ENCODE measurements at places on chromosomes 5 and 9.

DNA sequence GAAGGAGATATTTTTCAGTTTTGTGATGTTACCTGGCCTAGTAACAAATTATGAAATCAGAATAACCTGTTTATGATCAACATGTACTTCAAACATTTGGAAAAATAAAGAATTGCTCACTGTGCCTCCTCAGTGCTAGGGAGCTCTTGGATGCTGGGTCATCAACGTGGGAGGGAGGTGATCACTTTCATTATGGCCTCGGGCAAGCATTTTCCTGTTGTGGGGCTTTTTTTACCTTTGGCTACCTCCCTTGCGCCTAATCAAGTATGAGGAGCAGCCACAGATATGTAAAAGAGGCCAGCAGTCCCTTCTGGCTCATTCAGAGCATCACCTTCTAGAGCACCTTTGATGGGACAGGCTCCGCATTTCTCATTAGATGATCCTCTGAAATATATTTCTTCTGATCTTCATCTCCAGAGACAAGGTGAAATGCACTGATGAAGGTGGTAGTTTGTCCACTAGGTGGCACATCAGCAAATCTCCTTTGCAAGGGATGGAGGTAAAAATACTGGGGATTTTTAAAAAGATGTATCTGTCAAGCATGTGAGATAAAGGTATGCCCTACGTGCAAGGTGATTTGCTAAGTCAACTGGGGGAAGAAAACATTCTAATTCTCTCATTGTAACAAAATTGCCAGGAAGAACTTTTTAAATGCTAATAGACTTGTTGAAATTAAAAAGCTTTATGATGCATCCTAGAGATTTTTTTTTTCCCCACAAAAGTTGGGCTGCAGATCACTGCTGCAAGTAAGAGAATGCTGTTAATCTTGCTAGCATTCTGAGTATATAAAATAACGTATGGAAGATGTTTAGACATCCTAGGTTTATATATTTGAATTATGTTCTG is 218.2 kb downstream of the MAST4 start:
- no peak for DNase-seq

DNA sequence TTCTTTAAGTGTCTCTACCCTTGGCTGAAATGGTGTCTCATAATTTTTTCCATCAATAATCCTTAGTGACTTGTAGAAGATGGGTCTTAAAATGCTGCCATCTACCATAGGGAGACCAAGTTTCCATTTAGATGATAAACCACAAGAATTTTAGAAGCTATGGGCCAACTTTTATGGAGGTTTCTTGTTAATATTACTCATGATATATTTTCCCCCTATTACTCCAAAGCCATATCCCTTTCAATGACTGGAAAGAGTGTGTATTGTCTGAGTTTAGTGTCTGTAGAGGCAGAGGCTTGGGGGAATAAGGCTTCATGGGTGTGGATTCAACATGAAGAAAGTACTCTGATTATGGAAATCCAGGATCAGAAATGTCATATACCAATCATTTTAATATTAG is 507.3 kb upstream of the TNC start:
- no peak for DNase-seq

DNA sequence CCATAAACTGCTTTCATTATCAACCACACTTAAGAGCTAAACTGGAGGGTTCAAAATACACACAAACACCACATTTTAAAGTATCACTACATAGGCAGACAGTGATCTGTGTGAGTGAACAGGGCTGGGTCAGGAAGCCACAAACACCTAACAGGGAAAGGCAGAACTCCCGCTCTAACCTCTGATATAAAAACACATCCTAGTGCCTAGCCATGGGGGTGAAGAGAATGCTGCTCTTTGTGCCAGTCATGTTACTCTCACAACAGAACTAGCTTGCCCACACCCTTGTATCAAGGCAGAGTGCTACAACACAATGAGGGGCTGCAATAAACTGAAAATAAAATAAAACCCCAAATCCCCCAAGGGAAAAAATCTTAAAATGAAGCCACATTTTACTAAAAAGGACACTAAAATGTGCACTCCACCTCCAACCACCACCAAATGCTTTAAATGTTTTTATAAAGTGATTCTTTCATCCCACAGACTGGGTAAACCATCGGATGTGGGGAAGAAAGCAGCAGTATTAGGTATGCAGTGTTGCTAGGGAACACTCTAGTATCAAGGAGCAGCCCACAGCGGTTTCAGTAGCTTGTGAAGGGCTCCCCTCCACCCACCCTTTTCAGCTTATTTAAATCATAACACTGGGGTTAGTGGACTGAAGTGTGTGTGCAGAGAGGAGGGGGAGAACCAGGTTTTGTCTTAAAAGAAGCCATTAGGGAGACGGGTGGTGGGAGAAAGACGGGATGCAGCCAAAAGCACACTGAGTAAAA is 64.5 kb downstream of the TMEM161B start:
- no peak for DNase-seq

GRCh38 chr9:133874060-133874657 is 118.0 kb downstream of the VAV2 start:
- DNase-seq: no peak

DNA sequence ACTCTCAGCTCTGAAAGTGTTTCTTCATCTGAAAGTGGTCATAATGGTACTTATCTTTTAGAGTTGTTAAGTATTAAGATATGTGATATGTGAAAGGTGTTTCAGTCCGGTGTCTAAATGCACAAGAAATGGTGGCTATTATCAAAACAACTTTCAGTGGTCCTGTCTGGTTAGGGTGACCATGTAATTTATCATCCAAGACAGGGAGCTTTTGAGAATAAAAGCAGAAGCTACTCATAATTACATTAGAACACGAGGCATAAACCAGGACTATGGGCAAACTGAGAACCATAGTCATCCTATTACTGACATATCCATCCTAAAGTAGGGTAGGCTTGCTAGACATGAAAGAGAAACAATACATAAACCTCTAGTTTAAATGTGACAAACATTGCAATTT is 418.1 kb upstream of the SEMA6A start:
- DNase-seq: no peak

DNA sequence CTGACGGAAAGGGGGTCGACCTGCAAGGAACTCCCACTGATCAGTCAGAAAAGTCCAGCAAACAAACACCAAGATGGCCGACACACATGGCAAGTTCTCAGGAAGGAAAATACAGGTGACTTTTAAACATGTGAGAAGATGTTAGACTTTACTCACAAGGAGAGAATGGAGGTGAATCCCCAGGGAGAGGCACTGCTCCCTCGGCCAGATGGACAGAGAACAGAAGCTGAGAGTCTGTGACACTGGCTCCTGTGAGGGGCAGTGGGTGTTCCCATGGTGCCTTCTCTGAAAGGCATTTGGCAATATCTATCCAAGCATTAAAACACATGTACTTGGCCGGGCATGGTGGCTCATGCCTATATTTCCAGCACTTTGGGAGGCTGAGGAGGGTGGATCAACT is 22.8 kb downstream of the COL5A1 start:
- no peak for DNase-seq

GRCh38 chr9:131423171-131423581 is 29.3 kb downstream of the PRRC2B start:
- no peak for DNase-seq

DNA sequence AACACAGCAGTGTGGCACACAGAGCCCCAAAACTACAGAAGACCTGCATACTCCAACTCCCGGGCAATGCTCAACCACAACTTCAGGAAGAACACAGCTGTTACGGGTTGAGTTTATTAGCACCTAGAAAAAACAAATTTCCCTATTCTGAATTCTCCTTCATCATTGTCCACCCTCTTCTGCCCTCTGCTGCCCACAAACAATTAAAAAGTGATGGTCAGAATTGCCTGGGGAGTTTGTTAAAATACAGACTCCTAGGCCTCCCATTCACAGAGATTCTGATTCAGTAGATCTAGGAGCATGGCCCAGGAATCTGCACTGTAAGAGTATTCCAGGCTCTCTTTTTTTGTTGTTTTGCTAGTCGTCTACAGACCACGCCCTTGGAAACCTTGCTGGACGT is 310.6 kb downstream of the NDUFS4 start:
- no peak for DNase-seq

GRCh38 chr5:52255308-52255707 is 532.4 kb upstream of the ITGA1 start:
- no peak for DNase-seq

- DNase-seq: no peak
Observed at GRCh38 chr9:7375013-7375511, 424.5 kb downstream of the DMAC1 start.

DNA sequence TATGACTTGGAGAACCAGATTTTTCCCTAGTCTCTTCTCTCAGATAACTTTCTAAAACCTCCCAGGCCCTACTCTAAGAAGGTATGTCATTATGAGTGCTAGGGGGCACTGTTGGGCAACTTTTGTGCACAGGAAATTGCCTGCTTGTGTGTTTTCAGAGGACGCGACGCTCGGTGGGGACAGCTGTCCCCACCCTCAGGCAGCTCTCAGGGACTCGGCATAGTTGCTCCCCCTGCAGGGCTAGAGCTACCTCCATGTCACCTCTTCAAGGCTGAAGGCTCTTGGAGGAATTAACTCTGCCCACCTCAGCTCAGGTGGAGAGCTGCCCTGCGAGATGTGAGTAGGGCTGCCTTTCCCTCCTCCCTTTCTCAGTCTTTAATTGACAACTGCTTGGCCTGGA is 10.2 kb upstream of the TIFAB start:
- no peak for DNase-seq

DNA sequence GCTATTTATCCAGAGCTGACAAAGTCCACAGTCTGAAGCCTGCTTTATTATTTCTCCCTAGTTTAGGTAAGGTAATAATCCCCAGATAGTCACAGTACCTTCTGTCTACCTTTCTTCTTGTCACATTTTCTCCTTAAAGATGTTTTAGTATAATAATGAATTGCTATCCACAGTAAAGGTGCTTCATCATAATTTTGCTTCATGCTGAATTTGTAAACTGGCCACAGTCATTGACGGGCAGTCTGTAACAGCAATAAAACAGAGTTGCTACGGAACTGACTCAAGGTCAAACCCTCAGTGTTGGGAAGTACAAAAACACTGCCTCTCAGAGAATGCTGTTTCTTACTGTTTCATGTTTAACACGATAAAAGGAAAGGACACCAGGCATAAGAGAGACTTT is 195.7 kb downstream of the ZNF608 start:
- no peak for DNase-seq

DNA sequence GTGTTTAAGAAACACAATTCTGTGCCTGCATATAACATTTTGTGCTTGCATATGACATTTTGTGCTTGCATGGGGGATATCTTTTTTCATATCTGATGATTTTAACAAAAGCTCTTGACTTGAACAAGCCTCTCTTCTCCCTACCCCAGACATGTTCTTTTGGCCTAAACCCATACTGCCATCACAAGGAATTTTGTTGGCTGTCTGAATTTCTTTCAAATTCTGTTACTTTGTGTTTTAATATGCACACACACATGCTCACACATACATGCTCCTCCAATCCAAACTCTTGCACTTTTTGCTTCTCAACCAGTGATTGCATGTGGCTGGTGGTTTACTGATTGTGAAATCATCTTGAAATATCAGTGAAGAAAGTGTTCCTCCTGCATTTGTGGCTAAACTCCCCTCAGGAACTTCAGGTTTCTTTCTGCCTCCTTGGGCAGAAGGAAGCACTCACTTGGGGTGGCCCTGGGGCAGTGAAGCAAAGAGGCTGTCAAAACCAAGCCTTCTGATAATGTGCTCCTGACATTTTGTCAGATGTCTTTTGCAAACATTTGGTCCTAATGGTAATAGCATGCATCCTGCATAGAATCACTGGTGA is 377.2 kb upstream of the KLF4 start:
- no peak for DNase-seq

DNA sequence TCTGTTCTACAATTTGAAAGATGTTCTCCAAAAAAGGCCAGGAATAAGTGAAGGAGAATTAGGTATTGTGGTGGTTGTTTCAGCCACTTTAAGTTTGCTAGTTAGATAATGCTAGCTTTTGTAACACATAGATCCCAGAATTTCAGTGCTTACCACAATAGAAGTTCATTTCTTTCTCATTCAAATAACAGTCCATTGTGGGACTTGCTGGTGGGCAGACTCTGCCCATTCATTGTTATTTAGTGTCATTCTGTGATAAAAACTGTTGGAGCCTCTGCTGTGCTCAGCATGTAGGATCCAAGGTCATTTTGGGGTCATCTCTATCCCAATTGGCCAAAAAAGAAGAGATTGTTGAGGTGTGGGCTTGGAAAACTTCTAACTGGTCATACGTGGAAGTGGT is 106.8 kb downstream of the CCDC192 start:
- no peak for DNase-seq

DNA sequence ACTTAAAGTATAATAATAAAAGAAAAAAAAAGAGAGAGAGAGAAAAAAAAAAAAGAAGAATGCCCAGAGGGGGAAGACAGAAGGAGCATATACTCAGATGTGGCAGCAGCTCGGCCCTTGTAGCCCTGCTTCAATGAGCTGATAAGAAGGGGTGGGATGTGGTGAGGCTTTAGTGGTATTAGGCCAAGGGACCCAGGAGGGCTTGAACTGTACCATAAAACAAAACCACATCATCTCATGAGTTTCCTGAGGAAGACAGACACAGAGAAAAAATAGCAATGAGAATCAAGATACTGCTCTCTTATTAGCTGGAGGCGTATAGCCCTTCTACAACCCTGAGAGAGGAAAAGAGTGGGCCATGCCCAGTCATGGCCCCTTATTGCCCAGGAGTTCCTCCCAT is 72.8 kb downstream of the SLC1A1 start:
- DNase-seq: no peak

GRCh38 chr9:111720174-111720573 is 58.8 kb downstream of the GNG10 start:
- DNase-seq: no peak

GRCh38 chr5:142512043-142513042 is 173.5 kb downstream of the FGF1 start:
- no peak for DNase-seq

DNA sequence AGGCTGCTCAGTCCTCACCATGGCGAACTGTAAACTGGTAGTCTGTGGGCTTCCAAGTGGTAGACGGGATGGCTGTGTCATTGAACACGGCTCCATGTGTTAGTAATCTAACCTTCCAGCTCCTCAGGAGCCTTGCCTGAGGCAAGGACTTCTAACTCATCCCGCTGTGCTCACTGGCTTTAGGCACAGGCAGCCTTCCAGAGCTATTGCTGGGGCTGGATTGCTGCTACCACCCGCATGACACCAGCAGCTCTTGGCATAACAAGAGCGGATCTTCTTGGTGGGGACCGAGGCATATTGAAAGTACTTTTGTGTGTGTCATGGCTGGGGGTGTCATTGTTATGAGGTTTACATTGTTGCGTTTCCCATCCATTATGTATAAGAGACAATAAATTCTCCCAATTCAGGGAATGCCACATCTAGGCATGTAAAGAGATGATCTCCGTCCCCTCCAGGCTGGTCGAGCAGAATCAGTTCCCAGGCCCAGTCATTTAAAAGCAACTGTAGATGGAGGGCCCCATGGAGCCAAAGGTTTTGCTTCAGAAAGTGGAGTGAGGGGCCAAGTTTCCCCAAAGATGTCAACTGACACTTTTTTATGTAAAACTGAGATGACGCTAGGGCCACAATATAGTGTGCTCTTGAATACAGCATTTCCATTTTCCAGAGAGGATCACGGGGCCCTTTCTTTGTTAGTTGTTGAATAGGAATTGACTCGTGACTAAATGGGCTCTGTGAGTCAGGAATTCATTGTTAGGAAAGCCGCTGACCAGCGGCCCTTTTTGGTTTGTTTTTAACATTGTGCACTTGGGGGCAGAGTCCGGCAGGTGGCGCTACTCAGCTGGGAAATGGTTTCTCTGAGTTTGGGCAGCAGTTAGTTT is 759.5 kb downstream of the TAF11L14 start:
- DNase-seq: no peak
